ENCODE measurements at places on chromosomes 3 and 15.

GRCh38 chr3:170256597-170256996 is 34.4 kb downstream of the PRKCI start:
- no peak for DNase-seq

DNA sequence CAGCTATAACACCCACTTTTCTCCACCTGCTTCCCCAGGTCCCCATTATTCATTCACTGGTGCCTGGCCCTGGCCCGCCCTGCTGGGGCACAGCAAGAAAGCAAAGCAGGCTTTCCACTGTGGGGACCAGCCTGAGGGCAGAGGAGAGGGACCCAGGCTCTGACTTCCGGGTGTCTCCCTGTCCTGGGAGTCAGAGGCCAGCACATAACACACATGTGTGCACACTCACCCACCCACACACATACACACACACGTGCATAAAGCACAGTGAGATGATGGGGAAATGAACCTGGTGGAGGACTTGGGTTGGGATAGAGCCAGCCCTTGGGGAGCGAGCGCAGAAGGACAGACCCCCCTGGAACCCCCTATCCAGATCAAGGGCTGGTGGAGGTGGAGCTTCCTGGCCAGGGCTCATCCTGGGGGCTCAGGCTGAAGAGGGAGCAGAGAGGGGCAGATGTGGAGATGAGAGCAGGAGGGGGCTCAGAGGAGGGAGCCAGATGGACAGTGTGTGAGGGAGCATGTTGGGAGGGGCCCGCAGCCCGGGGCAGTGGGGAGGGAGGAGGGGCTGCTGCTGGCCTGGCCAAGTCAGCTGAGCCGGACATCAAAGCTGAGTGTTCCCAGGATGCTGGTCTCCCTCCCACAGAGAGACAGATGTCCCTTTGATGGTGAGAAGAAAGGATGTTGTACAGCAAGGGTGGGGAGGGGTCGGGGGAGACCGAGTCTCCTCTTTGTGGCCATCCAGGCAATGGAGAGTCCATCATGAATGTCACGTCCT is 78.2 kb downstream of the LINGO1 start:
- no peak for DNase-seq

DNA sequence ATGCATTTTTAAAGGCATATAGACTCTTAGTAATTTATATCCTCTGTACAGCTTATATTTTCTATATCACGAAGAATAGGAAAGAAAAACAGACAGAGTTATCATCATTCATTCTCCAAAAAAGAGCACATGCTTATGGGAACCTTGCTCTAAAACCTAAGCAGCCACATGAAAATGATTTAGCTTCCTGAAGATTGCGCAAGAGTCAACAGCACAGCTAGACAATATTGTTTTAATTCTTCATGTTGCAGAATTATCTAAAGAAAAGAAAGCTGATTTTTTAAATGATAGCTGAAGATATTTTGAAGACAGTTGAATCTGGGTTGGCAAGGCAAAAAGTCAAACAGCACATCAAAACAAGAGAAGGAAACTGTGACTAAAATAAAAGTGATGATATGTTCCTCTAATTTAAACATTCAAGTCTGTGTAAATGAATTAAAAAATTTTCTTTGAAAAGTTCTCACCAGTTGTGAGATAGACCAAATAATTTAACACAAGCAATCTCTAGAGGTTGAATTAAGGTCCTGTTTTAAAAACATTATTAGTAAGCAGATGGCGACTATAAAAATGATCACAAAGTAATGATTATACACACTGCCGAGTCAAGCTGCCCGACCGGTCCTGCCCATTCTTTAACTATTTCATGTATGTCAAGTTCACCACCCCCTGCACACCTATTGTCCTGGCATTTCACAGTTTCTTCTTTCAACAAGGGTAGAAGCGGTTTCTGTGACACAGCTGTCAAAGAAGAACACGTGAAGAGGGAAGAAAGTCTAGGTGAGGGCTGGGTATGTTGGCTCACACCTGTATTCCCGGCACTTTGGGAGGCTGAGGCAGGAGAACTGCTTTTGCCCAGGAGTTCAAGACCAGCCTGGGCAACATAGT is 74.2 kb upstream of the BHLHE40 start:
- no peak for DNase-seq

- DNase-seq: no peak
These were observed 296.1 kb downstream of the RPLP1 start for GRCh38 chr15:69748576-69749185.

DNA sequence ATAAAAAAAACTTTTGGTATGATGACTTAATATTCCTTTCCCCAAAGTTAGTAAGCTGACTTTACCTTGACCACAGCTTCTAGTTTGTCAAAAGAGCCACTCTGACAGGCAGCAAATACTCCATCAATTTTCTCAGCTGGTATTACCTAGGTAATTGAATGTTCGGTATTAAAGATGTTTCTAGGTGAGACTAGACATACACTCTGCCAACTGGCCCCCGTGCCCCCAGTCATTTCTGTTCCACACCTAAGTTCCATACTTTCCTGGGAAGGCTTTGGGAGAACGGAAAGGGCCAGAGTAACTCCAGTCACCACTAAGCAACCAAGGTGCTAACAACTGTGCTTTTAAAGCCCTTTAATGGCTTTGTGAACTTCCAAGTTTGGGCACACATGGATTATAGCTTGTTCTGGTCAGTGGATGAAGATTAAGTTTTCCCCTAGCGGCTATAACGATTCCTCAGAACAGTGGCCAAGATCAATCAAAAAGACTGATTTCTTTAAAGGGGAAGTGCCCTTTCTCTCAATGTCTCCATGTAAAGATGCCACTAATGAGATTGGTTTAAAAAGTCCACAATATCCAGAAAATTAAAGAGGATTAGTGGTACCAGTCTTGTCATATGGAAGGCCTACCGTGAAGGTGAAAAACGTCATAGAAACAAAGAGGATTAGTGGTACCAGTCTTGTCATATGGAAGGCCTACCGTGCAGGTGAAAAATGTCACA is 7.0 kb downstream of the EIF4A2 start:
- no peak for DNase-seq

GRCh38 chr3:27985369-27986035 is 255.9 kb upstream of the CMC1 start:
- DNase-seq: no peak

- no peak for DNase-seq
These were observed 33.3 kb downstream of the COL6A5 start for GRCh38 chr3:130378677-130379191.

DNA sequence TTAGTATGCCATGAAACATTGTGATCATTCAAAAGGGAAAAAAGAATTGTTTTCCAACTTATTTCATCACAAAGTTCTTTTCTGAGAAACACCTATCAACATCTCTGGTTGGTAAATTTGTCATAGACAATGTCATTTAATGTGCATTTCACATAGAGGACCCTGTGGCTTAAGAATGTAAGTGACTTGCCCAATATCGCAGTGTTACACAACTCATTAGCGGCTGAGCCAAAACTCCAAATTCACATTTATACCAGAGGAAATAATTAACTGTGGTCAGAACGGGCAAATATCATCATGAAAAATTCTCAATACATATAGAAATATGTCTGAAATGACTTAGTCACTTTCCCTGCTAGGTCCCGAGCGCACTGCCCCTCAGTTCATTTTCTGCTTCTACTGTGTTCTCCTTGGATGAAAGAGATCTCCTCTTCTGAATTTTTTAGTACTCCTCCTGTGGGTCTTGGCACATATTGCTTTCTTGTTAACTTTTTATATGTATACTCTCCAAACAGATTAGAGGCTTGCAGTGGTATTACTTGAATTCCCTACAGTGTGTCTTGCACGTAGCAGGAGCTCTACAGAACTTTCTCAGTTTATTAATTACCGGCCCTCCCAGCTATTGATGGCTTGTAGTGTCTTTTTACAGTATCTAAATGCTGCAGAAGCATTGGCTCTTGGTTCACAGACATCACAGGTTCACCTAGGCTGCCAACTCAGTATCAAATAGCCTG is 33.1 kb downstream of the PTX3 start:
- DNase-seq: no peak

GRCh38 chr3:165197481-165197800 is 1.3 kb upstream of the SLITRK3 start:
- DNase-seq: no peak

DNA sequence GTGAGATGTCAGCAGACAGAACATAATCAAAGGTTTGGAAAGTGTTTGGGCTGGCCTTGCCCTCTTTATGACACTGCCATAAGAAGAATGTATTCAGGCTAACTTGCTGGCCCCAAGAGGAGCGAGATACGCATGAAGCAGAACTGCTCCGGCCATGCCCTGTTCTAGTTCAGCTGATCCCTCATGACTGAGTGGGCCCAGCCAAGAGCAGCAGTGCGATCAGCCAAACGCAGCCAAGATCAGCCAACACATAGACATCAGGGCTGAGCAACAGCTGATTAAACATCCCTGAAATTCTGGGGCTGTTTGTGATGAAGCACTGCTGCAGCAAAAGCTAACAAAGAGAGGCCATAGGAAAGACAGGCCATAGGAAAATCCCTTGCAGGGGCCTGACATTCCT is 24.1 kb downstream of the POMGNT2 start:
- no peak for DNase-seq

GRCh38 chr15:68333775-68334470 is 56.4 kb downstream of the FEM1B start:
- DNase-seq: no peak

- DNase-seq: no peak
These were observed 143.7 kb upstream of the LRIG1 start for GRCh38 chr3:66644549-66644948.

DNA sequence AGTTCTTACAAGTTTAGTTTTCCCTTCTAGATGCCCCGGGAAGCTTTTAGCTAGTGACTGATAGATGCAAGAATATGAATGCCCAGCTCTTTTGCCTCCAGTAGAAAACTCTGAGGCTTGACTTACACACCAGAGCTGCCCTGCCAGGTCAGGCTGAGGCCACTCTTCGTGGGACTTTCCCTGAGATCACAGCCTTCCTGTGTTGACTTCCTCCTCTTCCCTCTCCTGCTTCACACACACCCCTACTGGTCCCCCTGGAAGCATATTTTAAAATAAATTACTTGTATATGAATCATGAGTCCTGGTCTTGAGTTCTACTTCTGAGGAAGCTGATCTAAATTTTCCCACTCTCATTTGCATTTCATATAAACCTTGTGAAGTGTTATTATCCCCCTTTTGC is 413.7 kb downstream of the PDCD6IP start:
- no peak for DNase-seq

- peak; percentile 30 for DNase-seq
These were observed 57.7 kb upstream of the LARS2 start for GRCh38 chr3:45330510-45331295.

DNA sequence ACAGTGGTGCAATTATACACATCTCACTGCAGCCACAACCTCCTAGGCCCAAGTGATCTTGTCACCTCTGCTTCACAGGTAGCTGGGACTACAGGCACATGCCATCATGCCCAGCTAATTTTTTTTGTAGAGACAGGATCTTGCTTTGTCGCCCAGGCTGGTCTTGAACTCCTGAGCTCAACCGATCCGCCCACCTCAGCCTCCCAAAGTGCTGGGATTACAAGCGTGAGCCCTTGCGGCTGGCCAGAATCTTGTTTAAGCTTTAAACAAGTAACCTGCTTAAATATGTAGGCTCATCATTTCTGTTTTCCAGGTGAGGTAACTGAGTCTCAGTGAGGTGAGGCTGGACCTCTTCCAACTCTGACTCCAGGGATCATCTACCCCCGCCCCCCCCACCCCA is 7.7 kb upstream of the PSTPIP1 start:
- no peak for DNase-seq

DNA sequence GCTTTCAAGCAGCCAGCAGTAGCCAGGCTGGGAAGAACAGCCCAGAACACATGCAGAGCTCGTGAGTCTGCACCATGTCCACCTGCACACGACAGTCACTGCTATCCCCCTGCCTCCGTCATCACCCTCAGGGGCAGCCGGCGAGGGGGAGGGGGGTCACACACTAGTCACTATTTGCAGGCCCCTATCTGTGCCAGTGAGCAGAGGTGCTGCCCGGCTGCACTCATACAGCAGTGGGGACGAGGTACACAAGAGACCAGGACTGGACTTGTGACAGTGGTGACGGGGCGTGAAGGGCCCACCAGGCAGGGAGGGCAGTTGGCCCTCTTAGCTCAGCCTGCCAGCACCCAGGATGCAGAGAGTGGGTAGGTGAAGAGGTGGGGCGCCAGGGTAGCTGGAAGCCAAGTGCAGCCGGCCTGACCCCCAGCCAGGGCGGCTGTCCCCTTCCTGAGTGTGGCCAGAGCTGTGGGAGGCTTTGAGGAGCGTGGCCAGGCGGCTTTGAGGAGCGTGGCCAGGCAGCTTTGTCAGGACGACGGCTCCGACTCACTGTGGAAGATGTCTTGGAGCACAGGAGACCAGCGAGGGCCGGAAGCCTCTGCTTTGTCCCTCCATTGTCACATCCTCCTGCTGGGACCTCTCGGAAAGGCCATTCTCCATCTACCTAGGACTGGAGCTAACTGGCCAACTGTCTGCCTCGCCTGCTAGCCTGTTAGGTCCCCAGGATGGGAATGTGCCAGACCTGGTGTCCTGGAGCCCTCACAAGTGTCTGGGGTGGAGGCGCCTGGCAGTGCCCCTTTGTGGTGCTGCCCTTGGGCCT is 52.1 kb upstream of the FGD5 start:
- no peak for DNase-seq

GRCh38 chr15:40002295-40002694 is 36.7 kb downstream of the SRP14 start:
- DNase-seq: no peak

- DNase-seq: no peak
These were observed 15.4 kb downstream of the ZNF148 start for GRCh38 chr3:125359700-125360099.

- no peak for DNase-seq
These were observed 4.5 kb downstream of the PROK2 start for GRCh38 chr3:71780430-71780829.

GRCh38 chr3:151282921-151283320 is 4.6 kb upstream of the P2RY14 start:
- no peak for DNase-seq

DNA sequence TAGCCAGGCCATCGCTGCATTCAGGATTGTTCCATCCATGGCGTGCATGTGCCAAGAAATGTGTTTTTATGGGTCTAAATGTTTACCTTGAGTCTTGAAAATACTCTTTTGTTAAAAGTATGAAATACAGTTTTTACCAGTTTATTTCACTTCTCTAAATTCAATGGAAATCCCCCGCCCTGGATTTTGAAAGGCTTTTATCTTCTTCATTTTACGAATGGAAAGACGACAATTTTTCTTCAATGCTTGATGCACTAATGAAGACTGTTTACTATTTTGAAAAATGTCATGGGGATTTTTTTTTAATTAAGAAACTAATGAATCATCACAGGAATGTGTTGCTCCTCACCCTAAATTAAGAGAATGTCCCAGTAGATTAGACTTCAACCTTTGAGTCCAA is 83.5 kb downstream of the FAM81A start:
- no peak for DNase-seq

GRCh38 chr15:91845720-91846119 is 7.8 kb upstream of the SLCO3A1 start:
- no peak for DNase-seq
